CD4-positive, alpha-beta T cell (primary cell): ENCODE measurements at places on chromosomes 2 and 18.

- no peak for DNase-seq
Observed at GRCh38 chr2:207403950-207404349, 125.8 kb upstream of the CREB1 start.

GRCh38 chr18:47987388-47987699, 56.9 kb upstream of the SMAD2 start:
- DNase-seq: no peak

GRCh38 chr2:18907937-18908336, 318.6 kb upstream of the NT5C1B start:
- no peak for DNase-seq

- no peak for DNase-seq
Observed at GRCh38 chr18:45521136-45521535, 94.1 kb upstream of the SLC14A2 start.

GRCh38 chr2:139790807-139791752, 1010.9 kb upstream of the NXPH2 start:
- no peak for DNase-seq

DNA sequence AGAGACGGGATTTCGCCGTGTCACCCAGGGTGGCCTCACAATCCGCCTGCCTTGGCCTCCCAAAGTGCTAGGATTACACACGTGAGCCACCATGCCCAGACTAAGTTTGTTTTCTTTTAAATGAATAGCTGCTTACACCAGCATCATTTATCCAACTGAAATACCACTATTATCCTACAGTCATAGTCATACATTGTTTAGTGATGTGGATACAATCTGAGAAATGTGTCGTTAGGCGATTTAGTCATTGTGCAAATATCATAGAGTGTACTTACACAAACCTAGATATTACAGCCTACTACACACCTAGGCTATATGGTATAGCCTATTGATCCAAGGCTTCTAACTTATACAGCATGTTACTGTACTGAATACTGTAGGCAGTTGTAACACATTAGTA, 10.3 kb downstream of the ZC3H15 start:
- DNase-seq: no peak
